Foreskin keratinocyte (primary cell): ENCODE measurements at places on chromosomes 11 and 22. TPM values are rescaled to one million over a fixed set of nuclear protein-coding genes. Genes with fewer than 3 reads are reported as not detected.

The EMID1 gene
- not detected in 2 replicates for polyA plus RNA-seq

DNA sequence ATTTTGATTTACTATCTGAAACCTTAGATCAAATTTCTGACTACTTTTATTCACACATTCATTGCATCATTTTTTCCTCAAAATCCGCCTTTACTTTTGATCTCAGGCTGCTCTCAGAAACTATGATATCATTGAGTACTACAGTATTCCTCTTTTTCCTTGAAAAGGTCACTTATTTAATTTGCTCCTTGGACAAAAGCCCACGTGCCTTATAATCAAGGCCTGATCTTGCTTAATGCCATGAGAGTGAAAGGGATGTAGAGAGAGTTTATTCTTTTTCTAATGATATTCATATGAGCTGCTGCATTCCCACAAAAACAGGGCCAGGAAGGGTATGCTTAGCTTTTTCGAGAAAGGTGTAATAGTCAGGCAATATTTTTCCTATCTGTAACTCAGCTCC, 327.0 kb downstream of the ETS1 start:
- no peak for DNase-seq

The OTOG gene
- polyA plus RNA-seq = not detected in 2 replicates

- no peak for DNase-seq
Measured at GRCh38 chr22:36083056-36083455, 54.4 kb upstream of the RBFOX2 start.

- DNase-seq = no peak
Measured at GRCh38 chr11:132674151-132674550, 858.1 kb downstream of the OPCML start.

DNA sequence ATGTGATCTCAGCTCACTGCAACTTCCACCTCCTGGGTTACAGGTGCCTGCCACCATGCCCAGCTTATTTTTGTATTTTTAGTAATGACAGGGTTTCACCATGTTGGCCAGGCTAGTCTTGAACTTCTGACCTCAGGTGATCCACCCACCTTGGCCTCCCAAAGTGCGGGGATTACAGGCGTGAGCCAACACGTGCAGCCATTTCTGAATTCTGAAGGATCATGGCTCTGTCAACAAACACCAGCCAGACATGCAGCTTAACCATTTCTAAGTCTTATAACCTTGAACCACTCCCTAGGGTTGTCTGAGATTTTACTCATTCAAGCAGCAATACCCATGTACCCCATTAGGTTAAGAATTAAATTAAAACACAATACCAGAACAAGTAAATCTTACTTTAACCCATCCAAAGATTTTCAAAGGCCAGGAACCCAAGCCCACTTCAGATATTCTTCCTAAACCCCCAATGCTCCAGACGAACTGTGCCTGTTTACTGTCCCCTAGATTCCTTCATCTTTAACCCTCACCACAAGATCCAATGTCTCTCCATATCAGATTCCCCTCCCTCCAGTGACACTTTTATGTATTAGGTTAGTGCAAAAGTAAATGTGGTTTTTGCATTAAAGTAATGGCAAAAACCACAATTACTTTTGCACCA, 4.0 kb downstream of the RPS13 start:
- DNase-seq = no peak
